Stimulated activated CD4-positive, alpha-beta T cell treated with anti-CD3 and anti-CD28 coated beads, Interleukin-4, amount 100 ng/mL, for 4 hours (primary cell): ENCODE measurements at places on chromosomes 16 and 17.

DNA sequence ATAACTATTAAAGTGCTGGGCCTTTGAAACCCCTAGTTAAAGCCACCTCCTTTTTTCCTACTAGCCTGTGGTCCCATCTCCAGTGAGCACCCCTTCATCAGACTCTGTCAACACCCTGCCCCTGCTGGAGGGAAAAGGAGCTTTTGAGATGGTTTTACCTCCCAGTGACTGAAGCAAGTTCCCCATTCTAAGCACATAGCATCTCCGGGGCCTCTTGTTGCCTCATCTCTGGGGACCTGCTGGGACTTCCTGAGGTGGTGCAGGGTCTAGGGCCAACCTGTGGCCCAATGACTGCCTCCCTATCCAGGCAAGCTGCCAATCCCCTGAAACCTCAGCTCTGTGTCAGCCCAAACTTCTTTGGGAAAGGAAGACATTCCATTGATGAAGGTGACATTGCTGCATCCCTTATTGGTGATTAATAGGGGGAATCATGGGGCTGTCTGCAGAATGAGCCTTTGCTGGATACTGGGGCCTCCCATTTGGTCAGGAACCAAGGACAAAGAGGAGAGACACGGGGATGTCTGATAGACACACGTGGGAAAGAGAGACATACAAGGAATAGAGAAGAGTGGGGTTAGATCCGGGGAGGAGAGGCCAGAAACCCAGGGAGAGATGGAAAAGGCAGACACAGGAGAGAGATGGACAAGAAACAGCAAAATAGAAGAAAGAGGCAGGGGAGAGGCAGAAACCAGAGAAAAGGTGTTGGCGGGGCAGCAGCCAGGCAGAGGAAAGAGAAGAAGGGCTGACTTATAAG lies 2.4 kb downstream of the C1QL1 start:
- DNase-seq, result no peak

DNA sequence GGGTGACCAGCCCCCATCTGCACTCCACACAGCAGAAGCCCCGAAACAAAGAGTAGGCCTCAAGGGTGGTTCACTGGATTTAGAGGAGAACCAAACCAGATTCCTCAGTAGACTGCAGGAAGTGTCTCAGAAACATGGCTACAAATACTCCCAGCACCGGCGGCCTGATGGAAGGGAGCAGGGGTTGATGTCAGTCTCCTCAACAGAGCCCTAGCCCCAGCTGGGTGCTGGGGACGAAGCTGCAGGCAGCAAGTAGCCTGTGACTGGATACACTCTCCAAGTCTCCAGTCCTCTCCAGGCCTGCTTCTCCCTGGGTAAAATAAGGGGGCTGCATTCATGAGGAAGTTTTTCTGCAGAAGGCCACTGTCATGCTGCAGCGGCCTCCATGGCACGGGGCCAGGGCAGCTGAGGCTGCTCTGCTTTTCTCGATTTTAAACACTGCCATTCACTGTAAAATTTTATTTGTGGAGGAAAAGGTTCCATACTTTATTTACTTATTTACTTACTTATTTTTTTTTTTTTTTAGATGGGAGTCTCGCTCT lies 36.7 kb upstream of the SREBF1 start:
- no peak for DNase-seq

DNA sequence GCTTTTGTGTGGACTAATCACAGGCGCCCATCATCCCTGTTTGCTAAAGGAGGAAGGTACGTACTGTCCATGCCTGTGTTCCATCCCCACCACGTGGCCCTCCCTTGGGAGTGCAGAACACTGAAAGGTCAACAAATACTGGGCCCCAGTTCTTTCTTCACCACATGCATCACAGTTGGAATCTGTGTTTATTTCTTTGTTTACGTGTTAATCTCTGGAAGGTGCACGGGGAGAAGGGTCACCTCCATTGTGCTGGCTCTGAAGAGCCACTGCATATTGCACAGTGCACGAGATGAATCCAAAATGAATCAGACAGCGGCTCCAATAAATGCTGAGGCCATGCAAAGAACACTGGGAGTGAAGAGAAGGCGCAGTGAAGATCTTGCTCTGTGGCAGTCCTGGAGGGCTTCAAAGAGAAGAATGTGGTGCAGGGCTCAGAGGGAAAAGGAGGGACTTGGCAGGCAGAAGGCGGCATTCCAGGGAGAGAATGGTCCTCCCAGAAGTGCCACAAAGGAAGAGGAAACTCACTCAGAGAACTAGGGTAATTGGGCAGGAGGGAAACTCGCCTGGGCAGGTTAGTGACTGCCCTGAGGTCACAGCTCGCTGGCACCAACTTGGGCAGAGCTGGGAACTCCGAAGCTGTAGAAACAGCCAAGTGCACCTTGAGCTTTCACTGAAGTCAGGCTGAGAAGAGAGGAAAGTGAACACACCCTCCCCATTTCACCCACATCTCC lies 3.7 kb downstream of the RPH3AL start:
- DNase-seq, result no peak

DNA sequence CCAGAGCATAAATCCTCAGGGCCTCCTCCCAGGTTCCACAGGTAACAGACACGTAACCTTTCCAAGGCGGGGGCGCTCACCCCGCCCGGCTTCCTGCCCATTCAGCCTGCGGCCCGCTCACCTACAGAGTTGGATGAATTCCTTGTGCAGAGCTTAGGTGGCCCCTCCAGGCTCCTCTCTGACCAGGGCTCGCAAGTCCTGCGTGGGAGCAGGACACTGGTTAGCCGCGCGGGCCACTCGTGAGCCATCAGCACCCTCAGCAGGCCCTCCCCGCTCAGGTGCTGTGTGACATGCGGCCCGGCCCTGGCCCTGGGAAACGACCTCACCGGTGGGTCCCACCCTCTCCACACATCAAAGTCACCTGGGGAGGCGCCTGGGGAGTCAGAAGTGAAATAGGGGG lies 528 bp downstream of the TERB1 start:
- no peak for DNase-seq
